ENCODE measurements at places on chromosomes 2 and 18. TPM values are rescaled to one million over a fixed set of nuclear protein-coding genes. Genes with fewer than 3 reads are reported as not detected.

DNA sequence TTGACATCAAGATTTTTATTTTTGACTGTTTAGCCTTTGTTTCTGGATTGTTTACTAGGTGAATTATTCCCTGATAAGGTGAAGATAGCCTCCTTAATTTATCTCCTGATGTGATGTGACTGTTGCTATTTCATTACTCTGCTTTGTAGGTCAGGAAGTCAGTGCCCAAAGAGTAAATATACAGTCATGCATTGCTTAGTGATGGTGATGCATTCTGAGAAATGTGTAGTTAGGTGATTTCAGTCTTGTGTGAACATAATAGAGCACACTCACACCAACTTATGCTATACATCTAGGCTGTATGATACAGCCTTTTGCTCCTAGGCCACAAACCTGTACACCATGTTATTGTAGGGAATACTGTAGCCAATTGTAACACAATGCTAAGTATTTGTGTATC is 102.4 kb upstream of the THUMPD2 start:
- DNase-seq = peak; percentile 11

- peak; percentile 29 for DNase-seq
Measured at GRCh38 chr18:45837283-45838070, 12.0 kb downstream of the SIGLEC15 start.

DNA sequence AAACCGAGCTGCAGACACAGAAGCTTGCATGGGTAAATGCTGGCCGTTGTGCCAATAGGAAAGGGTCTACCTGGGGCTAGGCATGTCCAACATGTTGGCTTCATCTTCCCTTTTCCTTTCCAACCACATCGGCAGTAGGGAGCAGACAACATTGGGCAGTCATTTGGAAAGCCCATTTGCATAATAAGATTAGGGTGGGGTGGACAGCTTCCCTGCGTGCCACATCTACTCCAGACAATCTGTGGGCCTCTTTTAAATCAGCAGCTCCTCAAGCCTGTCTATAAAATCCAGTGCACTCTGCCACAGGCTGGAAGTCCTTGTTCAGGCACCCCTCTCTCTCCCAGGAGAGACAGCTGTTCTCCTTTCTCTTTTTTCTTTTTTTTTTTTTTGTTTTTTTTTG is 203.6 kb upstream of the KYNU start:
- no peak for DNase-seq

DNA sequence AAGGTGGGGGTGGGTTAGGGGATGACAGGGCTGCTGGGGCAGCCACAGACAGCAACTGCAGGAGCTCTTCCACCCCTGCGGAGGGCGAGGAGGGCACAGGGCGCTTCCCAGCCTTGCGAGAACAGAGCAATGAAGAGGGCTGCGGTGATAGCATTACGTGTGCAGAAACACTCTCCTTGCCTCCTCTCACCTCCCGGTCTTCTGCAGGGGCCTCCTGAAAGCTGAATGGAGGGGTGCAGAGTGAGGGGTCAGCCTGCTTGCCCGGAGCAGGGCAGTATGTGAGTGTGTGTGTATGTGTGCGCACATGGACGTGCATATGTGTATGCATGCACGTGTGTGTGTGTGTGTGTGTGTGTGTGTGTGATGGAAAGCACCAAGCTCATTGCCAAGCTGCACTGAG is 29.5 kb upstream of the IL1R2 start:
- no peak for DNase-seq

The CEBPZ gene
- 64.2 TPM for total RNA-seq

The CPO gene
- total RNA-seq = not detected

Data from CD4-positive, CD25-positive, alpha-beta regulatory T cell (primary cell).